ENCODE measurements at places on chromosomes 2 and 18.
A peak's percentile ranks its signal among the peaks of the same experiment; 100 is the strongest.

DNA sequence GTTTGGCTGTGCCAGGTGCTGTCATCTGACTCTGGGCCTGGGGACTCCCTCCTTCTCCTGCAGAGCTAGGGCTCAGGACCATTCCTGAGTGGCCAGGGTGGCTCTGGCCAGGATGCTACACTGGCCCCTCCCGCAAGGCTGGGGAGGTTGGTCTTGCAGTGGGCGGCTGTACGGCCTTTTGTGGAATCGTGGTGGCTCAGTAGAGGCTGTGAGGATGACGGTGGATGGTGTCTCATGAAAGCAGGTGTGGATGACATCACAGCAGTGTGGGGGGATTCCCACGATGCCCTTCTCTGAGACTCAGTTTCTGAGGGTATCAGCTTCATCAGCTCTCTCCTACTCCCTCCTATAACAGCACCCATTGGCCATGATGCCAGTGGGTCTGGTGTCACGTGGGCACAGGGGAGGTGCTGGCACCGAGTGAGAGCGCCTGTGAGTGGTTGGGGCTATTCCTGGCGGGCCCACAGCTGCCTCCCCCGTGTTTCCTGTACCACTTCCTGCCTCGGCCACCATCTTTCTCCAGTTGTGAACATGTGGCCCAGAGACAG lies 144.2 kb upstream of the HDAC4 start:
- no peak for DNase-seq

DNA sequence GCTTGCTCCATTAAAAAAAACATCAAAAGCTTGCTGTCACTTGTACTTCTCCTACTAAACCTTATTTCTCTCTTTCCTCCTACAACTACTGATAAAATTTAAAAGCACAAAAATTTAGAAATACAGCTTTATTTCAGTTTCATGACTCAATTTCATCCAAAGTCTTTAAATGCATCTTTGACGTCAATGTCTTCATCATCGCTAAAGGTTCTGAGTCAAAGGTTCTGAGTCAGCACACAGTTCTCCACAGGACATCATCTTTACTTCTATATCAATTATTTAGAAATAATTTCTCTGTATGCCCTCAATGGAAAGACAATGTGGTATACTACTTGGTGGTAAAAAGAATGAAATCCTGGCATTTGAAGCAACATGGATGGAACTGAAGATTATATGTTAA lies 163.9 kb upstream of the DNMT3A start:
- no peak for DNase-seq

- peak; percentile 96 for DNase-seq
These were observed 25.8 kb upstream of the SLC14A2 start for GRCh38 chr18:45589356-45590035.

DNA sequence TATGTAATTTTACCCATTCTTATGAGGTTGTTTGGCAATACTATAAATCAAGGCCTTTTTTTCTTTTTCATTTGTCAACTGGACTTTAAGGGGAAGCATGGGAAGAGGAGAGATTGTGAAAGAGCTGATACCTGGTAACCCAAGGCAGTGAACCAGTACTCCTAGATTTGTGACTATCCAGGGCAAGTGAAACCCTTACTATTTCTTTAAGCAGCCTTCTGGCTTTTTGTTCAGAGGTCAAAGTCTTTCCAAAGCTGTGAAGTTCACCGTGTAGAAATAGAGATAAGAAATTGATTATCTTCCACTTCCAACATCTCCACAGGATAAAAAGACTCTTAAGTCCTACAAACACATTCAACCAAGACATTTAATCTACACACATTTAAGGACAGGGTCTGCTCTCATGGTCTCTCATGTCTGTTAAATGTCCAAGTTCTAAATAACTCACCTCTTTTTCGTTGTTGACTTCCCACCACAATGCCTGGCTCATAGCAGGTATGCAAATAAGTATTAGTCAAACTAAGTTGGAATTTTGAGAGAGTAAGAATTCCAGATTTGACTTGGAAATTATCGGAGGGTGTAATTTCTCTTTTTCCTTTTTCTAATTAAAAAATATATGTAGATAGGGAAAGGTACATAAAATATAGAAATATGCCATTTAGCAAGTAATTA lies 485.8 kb downstream of the STK39 start:
- DNase-seq = no peak

- DNase-seq = no peak
These were observed 143.4 kb downstream of the LCLAT1 start for GRCh38 chr2:30590407-30590806.

GRCh38 chr2:63840081-63840784 lies 1.5 kb upstream of the UGP2 start:
- no peak for DNase-seq

DNA sequence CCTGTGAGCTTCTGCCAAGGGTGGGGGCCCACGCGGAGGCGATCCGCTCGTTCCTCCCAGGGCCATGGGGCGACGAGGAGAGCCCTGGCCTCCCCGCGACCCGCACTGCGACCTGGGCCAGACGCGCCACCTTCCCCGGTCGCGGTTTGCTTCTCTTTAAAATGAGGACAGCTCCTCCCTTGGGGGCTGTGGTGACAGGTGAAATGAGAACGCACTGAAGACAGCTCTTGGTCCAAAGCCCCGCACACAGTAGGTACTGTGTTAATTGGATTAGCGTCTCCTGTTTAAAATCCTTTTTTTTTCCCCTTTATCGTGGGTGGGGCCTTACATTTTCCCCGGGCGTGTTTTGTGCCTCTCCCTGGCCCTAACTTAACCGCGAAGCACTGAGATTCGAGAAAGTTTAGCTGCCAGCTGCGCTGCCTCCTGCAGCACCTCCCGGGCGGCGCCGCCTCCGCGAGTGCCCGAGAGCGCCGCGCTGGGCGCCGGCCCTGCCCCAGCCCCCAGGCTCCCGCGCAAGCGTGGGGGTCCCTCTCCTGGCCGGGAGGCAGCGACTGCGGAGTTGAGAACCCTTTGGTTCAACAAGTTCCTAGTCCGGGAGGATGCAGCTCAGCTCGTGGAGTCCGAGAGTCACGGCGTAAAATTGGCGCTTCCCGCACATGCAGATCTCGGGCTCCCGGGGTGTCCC lies 1.1 kb downstream of the HPCAL1 start:
- DNase-seq = peak; percentile 63

DNA sequence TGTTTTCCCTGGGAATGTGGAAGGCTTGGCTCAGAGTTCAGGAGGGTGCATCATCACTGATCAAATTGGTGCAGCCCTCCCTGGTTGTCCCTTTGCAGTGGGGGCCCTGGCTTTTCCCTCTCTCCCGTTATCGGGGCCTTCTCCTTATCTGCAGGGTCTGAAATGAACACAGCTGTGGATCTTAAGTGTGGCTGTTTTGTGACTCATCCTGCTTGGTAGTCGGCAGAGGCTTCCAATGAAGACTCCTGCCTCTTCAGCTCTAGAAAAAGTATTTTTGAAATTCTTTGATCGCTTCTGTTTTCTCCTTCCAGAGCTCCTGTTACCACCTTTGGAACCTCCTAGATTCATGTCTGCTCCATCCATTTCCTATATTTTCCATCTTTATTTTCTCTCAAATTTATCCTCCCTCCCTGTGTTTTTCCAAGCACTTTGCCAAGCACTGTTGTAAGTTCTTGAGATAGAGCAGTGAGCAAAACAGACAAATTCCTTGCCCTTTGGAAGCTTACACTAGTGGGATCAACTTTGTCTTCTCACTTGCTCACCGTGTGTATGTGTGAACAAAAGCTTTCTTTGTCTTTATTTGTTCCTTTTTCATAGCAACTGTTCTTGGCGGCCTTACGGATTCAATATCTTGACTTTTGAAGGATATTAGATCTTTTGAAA lies 45.7 kb downstream of the RALB start:
- DNase-seq = peak; percentile 64

- no peak for DNase-seq
These were observed 29.0 kb downstream of the TNFRSF11A start for GRCh38 chr18:62354151-62354550.

DNA sequence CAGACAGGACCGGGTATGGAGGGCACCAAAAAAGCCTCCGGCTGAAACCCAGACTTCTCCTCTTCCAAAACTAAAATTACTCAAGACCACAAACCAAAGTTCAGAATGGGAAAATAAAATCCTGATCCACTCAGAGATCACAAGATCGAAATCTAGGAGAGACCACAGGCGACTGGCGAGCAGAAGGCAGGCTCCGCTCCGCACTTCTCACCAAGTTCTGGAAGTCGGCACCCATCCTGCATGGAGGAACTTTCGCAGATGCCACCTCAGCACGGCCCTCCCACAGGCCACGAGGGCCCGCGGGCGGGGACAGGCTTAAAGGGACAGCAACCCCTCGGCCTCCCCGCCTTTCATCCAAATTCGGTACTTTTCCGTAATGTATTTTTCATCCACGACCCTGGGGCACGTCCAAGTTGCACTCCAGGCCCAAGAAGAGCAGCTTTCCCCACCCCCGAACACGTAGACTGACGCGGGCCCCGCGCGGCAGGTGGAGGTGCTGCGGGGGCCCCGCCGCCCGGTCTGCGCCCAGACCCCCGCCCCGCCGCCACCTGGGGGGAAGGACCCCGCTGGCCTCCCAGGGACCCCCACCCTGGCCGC lies 43.7 kb downstream of the HDLBP start:
- peak; percentile 90 for DNase-seq

GRCh38 chr18:56647071-56647470 lies 4.1 kb upstream of the WDR7 start:
- DNase-seq = no peak

DNA sequence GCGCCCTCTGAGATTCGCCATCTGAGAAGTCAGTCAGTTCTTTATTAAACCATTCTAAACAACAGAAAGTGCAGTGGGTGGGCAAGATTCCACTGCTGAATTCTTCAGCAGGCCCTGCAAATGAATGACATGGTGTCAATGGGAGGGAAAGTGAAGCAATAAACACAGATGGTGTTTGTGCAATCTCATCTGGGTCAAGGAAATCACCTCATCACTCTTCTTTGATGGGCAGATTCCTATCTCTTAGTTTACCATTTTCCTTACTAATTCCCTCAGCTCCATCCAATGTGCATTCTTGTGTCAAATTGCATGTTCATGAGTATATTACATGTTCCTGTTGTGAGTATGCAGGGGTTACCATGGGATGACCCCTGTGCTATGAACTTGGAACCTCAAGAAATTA lies 100.7 kb upstream of the CYP1B1 start:
- DNase-seq = peak; percentile 71

GRCh38 chr2:60535685-60536312 lies 17.7 kb downstream of the BCL11A start:
- no peak for DNase-seq

DNA sequence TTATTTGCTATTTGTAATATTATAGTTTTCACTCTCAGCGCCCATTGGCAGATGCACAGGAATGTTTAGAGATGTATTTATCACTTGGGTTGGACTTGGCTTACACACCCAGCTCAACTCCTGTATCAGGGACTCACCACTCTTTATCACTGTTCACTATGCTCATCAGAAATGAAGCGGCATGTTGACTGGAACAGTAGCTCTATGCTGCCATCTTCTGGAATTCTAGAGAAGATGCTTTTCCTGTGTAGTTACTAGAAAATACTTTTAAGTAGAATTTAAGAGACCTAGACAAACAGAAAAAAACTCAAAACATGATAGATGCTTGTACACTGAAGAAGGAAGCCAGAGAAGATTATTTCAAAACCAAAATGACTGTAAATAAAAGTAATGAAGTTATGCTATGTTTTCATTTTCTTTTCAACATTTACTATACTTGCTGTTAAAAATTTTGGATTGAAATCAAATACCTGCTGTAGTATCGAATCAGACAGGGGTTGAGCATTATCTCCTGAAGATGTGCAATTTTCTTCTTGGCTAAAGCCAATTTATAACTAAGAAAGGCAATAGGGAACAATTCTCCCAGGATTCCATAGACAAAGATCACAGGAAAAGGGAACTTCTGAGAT lies 47.4 kb upstream of the NXPH2 start:
- peak; percentile 63 for DNase-seq

DNA sequence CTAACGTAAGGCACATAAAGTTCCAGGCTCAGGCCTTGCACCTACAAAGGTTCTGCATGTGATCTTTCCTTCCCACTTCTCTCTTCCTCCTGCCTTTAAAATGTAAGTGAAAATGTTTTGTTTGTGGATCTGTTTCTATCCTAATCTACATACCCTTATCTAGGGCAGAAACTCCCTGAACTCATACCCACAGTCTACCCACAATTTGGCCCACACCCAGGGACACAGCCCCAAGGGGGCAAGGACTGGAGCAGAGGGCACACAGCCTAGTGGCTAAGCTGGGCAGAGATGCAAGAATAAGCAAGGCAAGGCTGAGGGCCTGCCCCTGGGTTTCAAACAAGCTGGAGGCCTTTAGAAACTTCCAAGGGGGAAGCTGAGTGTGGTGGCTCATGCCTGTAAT lies 71.0 kb downstream of the HS1BP3 start:
- no peak for DNase-seq

- peak; percentile 62 for DNase-seq
These were observed 90.3 kb upstream of the PHLPP1 start for GRCh38 chr18:62625019-62625418.

DNA sequence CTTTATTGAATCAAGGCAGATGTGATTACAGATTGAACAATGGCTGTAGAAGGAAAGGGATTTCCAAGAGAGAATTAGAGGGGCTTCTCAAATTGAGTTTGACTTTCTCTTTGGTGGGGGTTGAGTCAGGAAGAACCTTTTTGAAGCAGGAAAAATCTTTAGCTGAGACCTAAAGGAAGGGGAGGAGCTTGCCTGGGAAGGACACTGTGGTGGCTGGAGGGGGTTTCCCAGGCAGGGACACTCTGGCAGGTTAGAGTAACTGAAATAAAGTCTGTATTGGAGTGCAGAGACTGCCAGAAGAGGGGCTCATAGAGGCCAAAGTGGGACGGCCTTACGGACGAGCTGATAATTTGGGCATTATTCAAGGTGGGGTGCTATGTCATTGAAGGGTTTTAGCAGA lies 69.3 kb downstream of the NEDD4L start:
- no peak for DNase-seq

- peak; percentile 48 for DNase-seq
These were observed 430 bp upstream of the CELF4 start for GRCh38 chr18:37565977-37566478.

DNA sequence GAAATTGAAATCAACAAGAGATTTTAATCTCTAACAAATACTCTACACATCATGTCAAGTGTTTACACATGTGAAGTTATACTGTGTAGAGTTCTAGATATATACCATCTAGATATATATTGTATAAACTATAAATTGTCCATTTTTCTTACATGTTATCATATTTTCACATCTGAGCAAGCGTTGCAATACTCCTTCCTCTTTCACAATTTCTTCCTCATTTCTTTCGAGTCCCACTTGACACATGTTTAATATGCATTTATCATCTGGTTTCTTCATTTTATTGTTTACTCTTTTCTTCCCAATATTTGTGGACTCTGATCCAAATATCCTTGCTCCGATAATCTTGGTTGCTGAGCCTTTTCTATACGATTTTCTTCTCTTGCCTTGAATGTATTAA lies 50.2 kb downstream of the UNC80 start:
- no peak for DNase-seq
